Coronary artery (tissue), 2 donors: ENCODE measurements at places on chromosomes 16 and 17.
A peak's percentile ranks its signal among the peaks of the same experiment; 100 is the strongest.

- DNase-seq = no peak
These were observed 826 bp upstream of the MPO start for GRCh38 chr17:58281511-58282011.

DNA sequence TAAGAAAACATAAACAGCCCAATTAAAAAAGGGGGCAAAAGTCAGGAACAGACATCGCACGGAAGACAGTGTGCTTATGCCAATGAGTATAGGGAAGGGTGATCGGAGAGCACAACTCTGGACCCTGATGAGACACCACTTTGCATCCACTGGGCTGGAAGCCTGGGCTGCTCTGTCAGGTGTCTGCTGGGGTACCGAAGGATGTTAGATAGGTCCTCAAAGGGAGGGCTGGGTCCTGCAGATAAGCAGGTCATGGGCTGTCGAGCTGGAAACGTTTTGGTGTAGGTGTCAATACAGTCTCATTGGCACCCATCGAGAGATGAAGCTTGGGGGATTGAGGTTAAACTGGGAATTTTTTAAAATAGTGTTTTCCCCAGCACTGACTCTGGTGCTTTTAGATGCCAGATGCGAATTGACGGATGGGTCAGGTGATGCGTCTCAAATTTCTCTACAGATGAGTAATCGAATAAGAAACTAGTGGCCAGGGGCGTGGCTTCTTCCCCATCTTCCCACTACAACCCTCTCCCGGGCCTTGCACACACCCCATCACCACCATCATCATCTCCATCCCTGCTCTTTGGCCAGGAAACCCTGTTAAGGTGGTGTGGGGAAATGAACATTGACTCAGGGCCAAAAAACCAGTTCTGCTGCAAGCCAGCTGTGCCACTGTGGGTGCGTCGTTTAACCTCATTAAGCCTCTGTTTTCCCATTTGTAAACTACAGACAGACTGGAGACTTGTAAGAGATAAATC is 47.8 kb upstream of the IRF8 start:
- DNase-seq = peak; percentile 47

- DNase-seq = no peak
These were observed 57.0 kb upstream of the CLEC3A start for GRCh38 chr16:77965346-77965745.

DNA sequence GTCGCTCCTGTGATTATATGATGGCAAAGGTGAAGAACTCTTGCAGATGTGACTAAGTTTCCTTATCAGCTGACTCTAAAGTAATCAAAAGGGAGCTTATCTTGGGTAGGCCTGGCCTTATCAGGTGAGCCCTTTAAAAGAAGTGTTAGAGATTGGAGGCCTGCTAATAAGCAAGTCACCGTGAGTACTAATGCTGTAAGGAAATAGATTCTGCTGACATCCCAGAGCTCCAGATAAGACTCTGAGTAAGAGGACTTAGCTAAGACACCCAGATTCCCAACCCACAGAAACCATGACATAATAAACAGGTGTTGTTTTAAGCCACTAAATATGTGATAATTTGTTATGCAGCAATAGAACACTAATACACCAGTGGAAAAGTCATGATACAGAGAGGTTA is 99.9 kb upstream of the FAM20A start:
- no peak for DNase-seq

- DNase-seq = no peak
These were observed 112.8 kb downstream of the CLEC16A start for GRCh38 chr16:11056993-11057649.
